ENCODE measurements at places on chromosomes 12 and 14.

DNA sequence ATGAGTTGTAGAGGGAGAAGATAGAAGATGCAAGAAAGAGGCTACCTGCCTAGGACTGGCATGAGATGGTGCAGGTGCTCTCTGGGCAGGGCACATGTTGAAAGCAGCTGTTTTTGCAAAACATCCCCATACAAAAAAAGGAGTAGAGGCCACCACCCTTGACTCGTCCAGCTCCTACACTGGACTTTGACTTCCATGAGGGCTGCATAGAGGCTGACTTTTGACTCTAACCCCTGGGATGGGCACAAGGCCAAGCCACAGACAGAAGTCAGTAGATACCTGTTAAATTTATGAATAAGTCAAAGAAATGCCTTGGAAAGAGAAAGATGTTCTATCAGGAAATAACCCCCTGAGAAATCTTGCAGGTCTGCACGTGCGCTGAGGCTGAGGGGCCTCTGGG is 1139.1 kb upstream of the TMEM132C start:
- DNase-seq: no peak

DNA sequence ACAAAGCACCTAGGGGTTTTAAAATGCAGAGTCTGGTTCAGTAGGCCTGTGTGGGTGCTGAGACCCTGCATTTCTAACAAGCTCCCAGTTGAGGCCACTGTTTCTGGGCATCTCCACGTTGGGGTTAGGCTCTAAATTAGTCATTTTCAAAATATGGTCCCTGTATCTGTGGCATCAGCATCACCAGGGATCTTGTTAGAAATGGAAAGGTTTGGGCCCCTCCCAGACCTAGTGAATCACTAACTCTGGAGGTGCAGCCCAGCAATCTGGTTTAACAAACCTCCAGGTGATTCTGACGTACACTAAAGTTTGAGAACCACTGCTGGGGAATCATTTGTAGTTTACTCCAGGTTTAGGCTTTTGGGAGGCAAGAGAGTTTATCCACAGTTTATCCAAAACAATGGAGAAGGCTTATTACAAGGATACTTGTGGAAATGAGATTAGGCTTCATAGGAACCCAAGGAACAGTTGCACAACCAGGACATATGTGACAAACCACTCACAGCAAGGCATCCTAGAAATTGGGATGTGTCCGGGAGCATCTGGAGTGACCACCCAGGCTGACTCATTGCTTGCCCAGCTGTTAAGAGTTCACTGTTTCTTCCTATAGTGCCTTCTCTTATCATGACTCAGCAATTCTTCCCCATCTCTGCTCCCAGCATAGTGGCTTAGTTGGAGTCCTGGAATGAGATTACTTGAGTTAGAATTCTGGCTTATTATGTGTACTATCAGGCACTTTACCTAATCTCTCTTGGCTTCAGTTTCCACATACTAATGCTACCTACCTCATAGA is 71.6 kb upstream of the STXBP6 start:
- no peak for DNase-seq

GRCh38 chr14:55638665-55639064 is 58.7 kb downstream of the KTN1 start:
- no peak for DNase-seq

DNA sequence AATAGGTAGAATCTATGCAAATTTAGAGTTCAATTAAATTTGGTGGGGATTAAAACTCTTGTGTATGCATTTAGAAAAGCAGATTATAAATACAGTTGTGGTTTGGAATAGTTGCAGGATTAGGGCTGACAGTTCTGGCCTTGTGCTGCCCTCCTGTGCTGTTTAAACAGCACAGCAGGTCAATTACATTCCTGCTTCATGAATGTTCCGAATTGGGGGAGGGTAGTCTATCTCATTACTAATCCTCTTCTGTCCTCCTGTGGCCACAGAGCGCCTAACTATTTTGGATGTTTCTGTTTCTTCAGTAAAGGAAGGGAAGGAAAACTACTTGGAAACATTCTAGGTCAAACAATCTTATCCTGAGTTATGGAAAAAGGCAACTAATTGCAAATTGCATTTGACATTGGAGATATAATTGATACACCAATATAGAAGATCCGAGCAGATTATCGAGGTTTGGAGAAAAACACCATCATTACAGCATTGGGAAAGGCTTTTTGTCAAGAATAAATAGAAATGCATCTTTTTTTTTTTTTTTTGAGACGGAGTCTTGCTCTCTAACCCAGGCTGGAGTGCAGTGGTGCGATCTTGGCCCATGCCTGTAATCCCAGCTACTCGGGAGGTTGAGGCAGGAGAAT is 8.7 kb upstream of the GPR19 start:
- DNase-seq: no peak

DNA sequence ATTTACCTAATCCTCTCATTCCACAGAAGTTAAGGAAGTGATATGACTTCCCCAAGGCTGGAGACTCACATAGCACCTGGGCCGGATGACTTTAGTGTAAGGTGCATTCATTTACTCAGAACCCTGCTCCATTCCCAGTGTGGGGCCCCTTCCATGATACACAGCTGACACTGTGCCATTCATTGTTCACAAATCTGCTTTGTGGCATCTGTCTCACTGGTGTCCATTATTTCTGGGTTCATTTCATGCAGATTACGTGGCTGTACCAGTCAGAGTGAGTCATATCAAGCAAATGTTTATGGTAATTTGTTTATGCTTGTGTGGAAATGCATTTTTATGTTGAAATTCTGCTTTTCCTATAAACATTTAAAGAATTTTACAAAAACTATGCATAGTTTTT is 5.2 kb downstream of the ANO4 start:
- no peak for DNase-seq
